ENCODE measurements at places on chromosomes 2 and 18.

DNA sequence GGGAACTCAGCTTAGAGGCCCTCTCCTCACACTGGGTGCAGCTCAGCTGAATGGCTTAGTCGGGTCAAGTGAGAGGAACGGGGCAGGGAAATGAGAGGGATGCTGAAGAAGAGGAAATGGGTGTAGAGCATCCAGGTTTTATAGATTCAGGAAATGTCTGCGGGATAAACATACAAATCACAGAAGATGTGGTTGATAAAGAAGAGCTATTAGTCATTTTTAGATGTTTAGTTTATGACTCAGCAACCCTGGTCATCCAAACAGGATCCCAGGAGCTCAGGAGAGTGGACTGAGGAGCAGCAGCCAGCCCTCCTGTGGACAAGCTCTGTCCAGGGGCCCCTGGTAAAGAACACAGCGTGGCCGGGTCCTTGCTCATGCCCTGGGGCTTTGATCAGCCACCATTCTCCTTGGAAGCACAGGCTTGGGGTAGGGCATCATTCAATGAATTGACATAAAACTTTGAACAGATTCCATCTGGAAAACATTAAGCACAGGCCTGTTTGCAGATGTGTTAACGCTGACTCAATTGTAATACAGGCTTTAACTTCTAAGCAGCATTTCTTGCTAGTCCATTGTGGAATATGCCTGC is 83.0 kb downstream of the NPAS2 start:
- DNase-seq, result no peak

GRCh38 chr2:190367091-190367490 is 23.7 kb downstream of the INPP1 start:
- DNase-seq, result no peak

- no peak for DNase-seq
These were observed 61.4 kb upstream of the CCDC195 start for GRCh38 chr2:224777559-224777930.

- no peak for DNase-seq
These were observed 181.3 kb downstream of the IKZF2 start for GRCh38 chr2:212970132-212970531.

- DNase-seq, result no peak
These were observed 990 bp upstream of the GDF7 start for GRCh38 chr2:20666005-20666303.

GRCh38 chr2:169619946-169620345 is 35.8 kb downstream of the PPIG start:
- no peak for DNase-seq

Data from stimulated activated naive CD8-positive, alpha-beta T cell treated with anti-CD3 and anti-CD28 coated beads, Interleukin-15, Interleukin-2, amounts not matched to agents 100 U/mL and 50 U/mL, for 24 hours (primary cell).